ENCODE measurements at places on chromosomes 11 and 22.

GRCh38 chr11:120288021-120288420 lies 37.1 kb upstream of the TLCD5 start:
- DNase-seq: no peak

- peak; percentile 53 for DNase-seq
These were observed 20.6 kb downstream of the APOBEC3H start for GRCh38 chr22:39117585-39118191.

GRCh38 chr11:12922418-12922817 lies 86.7 kb upstream of the RASSF10 start:
- DNase-seq: no peak

- peak; percentile 96 for DNase-seq
These were observed 16.7 kb downstream of the BCL9L start for GRCh38 chr11:118908901-118909618.

DNA sequence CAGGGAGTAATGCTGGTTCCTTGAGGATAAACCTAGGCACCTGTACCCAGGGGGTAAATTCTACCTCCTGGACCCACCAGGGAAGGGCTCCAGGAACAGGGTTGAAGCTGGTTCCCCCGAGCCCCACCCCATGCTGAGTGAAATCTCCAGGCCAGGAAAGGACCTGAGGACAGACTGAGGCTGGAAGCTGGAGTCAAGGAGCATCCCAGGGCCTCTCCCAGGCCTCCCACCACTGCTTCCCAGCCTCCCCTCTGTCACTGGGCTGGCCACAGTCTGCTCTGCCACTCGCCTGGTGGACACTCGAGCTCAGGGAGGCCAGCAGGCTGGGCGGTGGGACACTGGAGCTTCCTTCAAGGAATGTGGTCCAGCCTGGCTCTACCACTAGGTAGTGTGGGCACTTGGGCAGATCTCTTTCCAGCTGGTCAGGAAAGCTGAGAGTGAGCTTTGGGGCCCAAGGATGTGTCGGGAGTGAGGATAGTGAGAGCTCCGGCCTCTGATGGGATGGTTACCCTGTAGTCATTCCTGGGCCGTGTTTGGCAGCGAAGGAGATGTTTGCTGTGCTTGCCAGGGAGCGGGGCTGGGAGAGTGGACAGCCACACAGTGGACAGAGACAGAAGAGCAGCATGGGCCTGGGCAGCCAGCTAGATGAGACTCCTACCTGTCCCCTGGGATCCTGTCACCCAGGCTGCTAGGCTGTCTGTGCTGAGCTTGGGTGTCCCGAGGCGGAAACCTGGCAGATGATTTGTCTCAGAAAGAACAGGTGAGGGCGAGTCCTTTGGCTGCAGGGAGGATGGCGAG lies 3.4 kb downstream of the OVOL1 start:
- DNase-seq: no peak

GRCh38 chr11:112172362-112172994 lies 2.8 kb upstream of the BCO2 start:
- DNase-seq: peak; percentile 76

DNA sequence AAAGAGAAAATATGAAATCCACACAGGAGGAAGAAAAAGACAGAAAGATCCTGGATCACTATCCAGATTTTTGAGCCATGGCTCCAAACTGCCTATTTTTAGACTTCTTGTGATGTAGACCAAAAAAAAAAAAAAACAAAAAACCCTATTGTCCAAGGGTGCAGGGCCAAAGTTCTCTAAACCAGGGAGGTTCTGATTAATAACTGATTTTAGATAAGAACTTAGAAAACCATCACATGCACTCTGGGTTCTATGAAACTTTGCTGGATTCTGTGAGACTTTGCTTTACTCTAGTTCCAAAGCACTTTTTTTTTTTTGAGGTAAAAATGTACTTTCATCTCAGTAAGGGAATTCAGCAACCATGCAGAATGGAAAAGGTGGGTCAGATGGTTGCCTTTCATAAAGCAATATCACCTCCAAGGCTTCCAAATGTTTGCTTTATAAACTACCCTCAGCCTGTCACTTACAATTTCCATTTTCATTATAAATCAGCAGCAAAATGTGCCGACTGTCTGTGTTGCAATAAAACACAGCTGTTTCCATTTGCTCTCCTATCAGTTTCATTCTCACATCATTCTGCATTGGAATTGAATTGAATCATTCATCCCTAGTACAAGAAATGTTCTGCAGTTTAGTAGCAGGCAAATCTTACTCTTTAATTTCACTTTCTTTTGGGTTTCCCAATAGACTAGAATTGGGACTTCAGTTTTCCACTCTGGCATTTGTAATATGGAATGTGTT lies 1584.3 kb upstream of the RAG2 start:
- no peak for DNase-seq

DNA sequence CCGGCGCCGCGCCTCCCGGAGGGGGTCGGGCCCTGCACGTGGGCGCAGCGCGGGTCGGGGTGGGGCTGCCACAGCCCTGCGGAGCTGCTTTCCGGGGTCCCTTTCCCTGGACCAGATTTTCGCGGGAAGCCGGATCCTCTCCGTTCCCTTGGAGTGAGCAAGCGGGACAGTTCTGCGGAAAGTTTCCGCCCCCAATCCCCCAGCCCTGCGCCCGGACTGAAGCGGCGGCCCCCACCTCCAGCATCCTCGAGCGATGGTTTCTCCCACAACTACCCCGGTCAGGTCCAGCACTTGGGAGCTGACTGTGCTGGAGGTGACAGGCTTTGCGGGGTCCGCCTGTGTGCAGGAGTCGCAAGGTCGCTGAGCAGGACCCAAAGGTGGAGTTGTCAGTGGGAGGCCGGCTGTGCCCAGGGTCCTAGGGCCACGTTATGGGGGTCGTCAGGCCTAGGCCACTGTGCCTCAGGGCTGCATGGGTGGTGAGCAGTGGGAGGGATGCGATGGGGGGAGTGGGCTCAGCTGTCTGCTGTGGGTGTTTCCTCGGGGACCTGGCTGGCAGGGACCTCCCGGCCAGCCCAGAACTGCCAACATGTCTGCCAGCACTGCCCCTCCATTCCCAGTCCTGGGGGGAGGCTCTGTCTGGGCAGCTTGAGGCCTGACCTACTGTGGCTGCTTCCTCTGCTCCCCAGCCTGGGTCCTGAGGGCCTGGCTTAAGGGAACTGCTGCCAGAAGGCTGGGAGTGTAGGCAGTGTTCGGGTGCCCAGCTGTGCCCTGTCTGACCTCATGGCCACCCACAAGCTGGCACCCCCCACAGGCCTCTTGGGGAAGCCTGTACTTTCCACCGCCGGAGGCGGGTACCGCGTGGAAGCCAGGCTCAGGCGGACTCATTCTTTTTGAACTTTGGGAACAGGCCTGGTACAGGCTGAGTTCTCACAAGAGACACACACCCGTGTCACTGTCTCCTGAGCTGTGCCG lies 726 bp downstream of the ST3GAL4 start:
- peak; percentile 47 for DNase-seq

- DNase-seq: no peak
These were observed 11.9 kb upstream of the PPFIBP2 start for GRCh38 chr11:7501894-7502293.

DNA sequence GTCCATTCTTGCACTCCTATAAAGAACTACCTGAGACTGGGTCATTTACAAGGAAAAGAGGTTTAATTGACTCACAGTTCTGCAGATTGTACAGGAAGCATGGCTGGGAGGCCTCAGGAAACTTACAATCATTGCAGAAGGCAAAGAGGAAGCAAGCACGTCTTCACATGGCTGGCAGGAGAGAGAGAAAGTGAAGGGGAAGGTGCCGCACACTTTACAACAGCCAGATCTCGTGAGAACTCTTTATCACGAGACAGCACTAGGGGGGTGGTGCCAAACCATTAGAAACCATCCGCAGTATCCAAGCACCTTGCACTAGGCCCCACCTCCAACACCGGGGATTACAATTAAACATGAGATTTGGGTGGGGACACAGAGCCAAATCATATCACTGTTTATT lies 19.4 kb upstream of the POLA2 start:
- DNase-seq: no peak

- no peak for DNase-seq
These were observed 3.3 kb downstream of the PLEKHA7 start for GRCh38 chr11:17010851-17011420.

GRCh38 chr11:15097411-15097810 lies 17.3 kb upstream of the INSC start:
- no peak for DNase-seq

DNA sequence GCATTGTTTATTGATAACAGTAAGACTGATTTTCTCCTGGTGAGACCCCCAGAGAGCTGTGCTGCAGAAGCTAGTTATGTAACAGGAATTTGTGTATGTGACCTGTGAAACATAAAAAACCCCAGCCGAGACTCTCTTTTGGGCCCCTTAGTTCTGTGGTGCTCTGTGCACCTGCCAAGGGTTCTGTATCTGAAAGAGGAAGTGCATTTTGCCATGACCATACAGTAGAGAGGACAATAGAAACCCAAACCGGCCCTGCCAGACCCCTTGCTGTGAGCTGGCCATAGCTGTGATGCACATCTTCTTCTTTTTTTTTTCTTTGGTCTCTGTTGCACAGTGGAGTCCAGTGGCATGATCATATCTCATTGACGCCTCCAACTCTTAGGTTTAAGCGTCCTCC lies 31.4 kb upstream of the APOL5 start:
- DNase-seq: no peak

DNA sequence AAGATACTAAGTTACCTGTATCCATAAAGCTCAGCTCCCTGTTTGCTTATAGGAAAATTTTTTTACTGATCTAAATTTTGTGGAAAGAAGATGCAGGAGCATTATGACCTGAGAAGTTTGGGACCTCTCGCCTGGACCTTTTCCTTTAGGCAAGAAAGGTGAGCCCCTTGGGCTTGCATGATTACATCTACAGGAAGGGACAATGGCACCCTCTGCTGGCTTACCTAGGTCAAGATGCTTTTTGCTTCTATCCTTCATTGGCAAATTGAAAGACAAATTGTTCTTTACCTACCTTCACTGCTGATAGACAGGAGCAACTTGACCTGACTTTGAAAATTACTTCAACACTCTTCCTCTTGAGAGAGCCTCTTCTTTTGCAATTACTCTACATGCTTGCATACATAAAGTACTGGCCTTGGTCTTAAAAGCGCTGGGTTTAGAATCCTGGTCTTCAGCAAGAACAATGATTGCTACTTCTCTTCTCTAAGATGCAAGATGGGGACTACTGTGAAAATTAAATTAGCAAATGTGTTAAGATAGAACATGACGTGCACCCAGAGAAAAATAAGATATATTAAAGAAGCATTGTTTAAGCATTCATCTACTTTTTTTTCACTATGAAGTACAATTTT lies 147.2 kb downstream of the TRPC6 start:
- DNase-seq: peak; percentile 52

DNA sequence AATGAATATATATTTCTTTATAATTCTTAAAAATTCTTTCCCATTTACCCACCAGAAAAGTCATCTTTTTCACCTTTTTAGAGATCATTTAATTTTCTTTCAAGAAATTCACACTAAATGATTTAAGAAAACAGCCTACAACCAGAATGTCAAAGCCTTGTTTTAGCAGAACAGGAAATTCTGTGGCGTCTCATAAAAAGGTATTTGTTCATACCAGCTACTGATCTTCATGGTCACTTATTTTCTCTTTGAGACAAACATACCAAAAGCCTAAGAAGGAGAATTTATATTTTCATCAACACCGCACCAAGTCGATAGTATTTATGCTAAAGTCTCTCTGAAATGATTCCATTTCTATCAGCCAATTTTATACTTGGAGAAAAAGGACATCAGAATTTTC lies 105.3 kb downstream of the ETS1 start:
- no peak for DNase-seq

DNA sequence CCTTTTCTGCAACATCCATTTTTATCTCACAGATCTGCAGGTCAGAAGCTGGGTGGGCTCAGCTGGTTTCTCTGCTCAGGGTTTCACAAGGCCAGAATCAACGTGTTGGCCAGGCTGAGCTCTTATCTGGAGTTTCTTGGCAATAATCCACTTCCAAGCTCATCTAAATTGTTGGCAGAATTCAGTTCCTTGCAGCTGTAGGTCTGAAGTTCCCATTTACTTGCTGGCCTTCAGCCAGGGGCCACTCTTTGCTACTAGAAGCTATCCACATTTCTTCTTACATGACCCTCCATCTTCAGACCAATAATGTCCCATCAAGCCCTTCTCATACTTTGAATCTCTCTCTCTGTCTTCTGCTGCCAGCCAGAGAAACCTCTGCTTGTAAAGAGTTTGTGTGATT lies 103.5 kb downstream of the WNT11 start:
- no peak for DNase-seq

- DNase-seq: no peak
These were observed 14.5 kb downstream of the MYH9 start for GRCh38 chr22:36373258-36373579.

GRCh38 chr11:2138431-2139122 lies 612 bp downstream of the IGF2 start:
- no peak for DNase-seq

GRCh38 chr22:26563022-26563421 lies 26.9 kb downstream of the TPST2 start:
- no peak for DNase-seq

- DNase-seq: no peak
These were observed 50.0 kb downstream of the SBF2 start for GRCh38 chr11:10243896-10244575.

DNA sequence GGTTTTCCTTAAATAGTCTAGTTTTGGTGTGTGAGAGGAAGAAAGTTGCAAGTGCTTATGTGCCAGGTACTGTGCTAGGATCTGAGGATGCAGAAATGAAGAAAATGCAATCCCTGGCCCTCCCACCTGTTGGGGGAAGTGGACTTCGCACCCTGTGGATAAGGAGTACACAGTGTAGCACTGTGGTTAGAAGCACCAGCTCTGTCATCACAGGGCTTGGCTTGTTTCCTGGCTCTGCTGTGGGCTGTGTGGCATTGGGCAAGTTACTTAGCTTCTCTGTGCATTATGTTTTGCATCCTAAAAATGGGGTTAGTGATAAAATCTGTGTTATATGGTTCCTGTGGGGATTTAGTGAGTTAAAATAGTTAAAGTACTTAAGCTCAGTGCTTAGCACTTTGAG lies 68.2 kb downstream of the ENDOD1 start:
- DNase-seq: no peak

DNA sequence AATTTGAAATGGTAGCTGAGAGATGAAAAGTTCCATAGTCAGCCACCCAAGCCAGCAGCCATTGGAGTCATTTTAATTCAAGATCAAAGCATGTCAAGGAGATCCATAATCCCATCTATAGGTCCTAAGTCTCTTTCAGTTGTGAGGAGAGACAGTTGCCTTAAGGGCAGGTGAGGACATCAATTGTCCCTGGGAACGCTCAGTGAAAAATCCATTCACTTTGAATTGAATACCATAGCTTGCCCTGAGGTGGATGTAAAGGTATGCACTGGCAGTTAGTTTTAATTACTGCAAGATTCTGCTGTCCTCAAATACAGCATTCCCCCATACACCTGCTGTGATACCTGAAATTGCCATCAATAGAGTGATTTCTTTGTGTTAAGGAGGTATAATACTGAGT lies 25.3 kb upstream of the TBCEL start:
- no peak for DNase-seq

DNA sequence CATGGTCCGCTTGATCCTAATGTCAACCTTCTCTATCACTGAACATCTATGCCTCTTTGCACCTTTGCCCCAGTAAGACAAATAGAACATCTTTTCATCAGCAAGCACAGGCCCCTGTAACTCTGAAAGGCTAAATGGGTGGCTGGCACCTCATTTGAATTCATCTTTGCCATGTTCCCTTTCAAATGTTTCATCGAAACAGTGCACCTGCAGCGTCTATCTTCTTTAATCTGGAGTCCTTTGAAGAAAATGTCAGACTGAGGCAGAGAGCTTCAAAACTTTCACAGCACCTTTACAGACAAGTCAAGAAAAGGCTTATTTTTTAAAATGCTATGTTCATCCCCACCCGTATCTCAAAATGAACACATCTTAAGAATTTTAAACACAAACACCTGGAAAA lies 3.4 kb downstream of the MPPED2 start:
- DNase-seq: no peak
